ENCODE measurements at places on chromosomes 12 and 14. TPM values are rescaled to one million over a fixed set of nuclear protein-coding genes. Genes with fewer than 3 reads are reported as not detected.

DNA sequence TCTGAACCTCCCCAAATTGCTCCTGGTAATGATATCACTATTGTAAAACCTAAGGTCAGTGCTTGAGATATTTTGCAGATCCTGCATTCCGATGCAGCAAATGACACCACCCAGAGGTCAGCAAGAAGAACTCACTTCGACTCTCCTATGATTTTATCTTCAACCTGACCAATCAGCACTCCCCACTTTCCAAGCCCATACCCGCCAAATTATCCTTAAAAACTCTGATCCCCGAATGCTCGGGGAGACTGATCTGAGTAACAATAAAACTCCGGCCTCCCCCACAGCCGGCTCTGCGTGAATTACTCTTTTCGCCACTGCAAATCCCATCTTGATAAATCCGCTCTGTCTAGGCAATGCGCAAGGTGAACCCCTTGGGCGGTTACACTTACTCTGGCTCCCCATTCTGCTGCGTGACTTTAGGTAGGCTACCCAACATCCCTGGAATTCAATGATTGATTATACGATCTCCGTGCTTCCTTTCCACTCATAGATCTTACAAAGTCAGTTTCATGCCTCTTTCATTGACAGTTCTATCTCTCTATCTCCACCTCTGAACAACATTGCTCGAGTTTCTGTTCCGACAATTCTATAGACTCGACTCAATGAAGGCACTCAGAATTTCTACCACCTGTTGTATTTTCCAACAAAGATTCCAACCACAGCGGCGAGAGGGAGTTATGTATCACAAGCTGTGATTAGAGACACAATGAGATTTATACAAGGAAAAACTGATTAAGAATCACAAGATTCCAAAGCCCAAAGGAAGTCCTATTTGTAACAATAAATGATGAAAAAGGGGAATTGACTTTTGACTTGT, 939 bp downstream of the NPC2 start:
- DNase-seq, result no peak

GRCh38 chr14:36955376-36955775, 217.0 kb downstream of the SLC25A21 start:
- no peak for DNase-seq

GRCh38 chr14:106209755-106210154, 683.4 kb downstream of the TMEM121 start:
- no peak for DNase-seq

DNA sequence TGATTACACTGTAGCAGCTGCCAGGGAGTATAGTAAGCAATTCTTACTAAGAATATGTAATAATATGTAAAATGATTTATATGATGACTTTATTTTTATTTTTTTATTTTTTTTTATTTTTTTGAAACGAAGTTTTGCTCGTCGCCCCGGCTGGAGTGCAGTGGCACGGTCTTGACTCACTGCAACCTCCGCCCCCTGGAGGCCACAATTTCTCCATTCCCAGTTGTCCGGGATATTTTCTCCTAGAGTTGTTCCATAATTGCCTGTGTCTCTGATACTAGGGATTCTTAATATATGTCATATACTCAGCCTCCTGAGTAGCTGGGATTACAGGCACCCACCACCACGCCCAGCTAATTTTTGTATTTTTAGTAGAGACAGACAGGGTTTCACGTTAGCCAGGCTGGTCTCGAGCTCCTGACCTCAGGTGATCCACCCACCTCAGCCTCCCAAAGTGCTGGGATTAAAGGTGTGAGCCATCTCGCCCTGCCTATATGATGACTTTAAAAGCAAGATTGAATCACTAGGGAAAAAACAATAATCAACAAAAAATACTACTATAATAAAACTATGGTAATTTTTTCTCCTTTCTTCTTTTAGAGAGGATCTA, 12.2 kb upstream of the ITPR2 start:
- DNase-seq, result no peak

- DNase-seq, result no peak
Measured at GRCh38 chr12:104003596-104003995, 37.9 kb downstream of the TDG start.

- DNase-seq, result no peak
Measured at GRCh38 chr12:131128556-131128955, 174.8 kb downstream of the ADGRD1 start.

TMEM229B gene
- 16.0 TPM for total RNA-seq

CSRP2 gene
- 50.0 TPM for total RNA-seq

NOS1 gene
- 3.8 TPM for total RNA-seq

SLC5A8 gene
- 3.1 TPM for total RNA-seq

KCNMB4 gene
- 19.7 TPM for total RNA-seq

ESPL1 gene
- 5.1 TPM for total RNA-seq

TMEM233 gene
- not detected for total RNA-seq

SART3 gene
- 112 TPM for total RNA-seq

HOMEZ gene
- 4.4 TPM for total RNA-seq

ENO2 gene
- total RNA-seq, result 95.4 TPM

GDF3 gene
- not detected for total RNA-seq
